ENCODE measurements at places on chromosomes 4 and X.

DNA sequence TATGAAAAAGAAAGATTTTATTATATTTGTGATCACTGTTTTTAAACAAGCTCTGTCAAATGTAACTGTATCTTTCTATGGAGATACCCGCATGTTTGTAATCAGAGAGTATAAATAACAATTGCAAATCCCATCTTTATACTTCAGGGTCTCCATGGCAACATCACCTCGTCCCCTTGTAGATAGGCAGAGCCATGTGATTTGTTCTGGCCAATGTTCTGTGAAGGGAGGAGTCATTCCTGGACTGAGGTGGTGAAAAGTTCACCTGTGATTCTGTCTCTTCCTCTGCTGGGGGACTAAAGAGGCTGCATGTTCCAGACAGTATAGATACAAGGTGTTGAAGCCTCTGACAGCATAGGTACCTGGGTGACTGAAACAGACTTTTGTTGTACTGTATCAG is 45.6 kb upstream of the MED14 start:
- DNase-seq = no peak

- no peak for DNase-seq
Observed at GRCh38 chr4:183349673-183350072, 27.4 kb upstream of the CLDN24 start.

GRCh38 chr4:140243278-140243753 is 89.3 kb upstream of the MAML3 start:
- DNase-seq = peak; percentile 35

DNA sequence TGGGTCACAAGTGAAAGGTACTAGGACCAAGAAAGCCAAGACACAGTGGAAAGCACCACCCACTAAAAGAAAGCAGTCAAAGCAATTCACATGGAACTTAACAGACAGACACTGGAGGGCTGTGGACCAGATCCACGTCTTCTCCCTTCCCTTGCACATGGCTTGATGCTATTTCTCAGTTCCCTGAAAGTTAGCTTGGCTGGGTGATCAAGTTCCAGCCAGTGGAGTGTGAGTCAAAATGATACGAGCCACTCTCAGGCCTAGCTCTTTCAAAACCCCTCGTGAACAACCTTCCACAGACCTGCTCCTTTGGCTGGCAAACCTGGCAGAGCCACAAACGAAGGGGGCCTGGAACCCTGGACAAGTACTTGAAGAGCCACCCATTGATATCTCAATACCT is 52.0 kb downstream of the RELL1 start:
- no peak for DNase-seq

- DNase-seq = peak; percentile 32
Observed at GRCh38 chrX:9899640-9900111, 67.5 kb upstream of the CLDN34 start.

DNA sequence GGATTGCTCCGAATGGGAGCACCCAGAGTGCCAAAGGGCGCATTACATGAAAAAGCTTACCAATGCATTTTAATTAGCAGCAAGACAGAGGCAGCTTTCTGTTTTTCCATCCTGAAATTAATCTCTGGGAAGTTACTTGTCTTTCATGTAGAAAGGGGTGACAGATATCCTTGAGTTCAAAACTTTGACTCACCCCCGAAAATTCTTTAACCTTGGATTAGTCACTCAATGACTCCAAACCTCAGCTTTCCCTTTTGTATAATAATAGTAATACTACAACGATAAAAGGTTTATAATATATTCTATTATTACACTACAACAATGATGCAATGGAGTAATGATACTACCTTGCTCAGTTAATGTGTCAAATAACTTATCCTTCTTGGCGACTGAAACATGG is 126.3 kb downstream of the ADAMTS3 start:
- no peak for DNase-seq

- DNase-seq = no peak
Observed at GRCh38 chr4:74366367-74366911, 1.5 kb downstream of the EREG start.

DNA sequence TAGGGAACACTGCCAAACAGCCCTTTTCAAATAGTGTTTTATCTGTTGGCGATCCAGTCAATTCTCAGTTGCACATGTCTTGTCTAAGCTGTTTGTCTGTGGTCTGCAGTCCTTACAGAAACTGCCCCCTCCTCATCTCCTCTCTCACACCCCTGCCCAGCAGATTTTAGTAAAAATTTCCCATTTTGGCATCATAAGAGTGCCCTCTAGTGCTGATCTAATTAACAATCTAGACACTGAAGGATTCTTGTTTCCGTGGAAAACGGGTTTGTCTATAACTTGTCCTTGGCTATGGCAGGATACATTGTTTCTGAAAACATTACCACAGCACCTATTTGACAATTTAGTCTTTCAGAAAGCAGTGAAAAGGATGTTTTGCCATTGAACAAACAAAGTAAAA is 227.2 kb upstream of the MBNL3 start:
- DNase-seq = no peak

DNA sequence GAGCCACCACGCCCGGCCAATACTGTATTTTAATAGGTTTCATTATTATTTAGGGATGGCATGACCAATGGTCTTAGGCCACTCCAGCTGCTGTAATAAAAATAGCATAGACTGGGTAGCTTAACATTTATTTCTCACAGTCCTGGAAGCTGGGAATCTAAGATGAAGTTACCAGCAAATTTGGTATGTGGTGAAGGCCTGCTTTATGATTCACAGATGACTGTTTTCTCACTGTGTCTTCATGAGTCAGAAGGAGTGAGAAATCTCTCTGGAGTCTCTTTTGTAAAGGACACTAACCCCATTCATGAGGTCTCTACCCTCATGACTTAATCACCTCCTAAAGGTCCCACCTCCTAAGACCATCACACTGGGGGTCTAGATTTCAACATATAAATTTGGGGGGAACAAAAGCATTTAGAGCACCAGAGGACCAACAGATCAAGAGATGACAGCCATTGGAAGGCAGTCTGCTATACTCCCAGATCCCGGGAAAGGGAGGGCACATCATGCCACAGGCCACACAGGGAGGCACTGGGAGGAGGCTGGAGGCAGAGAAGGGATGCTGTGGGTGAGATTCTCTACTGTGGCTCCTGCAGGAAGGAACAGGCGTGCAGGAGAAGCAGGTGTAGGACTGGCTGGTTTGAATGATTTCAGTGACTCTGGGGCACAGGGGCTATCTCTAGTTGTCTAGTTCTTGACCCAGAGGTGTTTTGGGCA is 335.8 kb upstream of the SFRP2 start:
- no peak for DNase-seq

GRCh38 chr4:39655876-39656275 is 17.2 kb upstream of the SMIM14 start:
- no peak for DNase-seq

GRCh38 chrX:26649534-26649933 is 433.6 kb downstream of the MAGEB5 start:
- no peak for DNase-seq

DNA sequence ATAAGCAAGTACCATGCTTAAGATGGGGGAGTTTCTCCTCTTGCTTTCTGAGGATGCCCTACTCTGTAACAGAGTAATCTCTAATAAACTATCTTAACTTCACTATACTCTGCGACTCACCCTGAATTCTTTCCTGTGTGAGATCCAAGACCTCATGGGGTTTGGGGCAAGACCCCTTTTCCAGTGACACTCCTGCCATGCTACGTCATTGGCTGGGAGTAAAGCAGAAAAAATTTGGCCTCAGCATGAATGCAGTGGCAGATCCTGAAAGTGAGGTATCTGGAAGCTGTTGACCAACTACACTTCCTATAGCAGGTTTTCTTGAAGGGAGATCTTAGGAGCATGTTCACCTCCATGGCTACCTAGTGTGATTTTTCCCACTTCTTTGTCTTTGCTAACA is 109.1 kb upstream of the MED14 start:
- no peak for DNase-seq
